ENCODE measurements at places on chromosomes 16 and 17.

- no peak for DNase-seq
Observed at GRCh38 chr16:24984903-24985675, 30.1 kb downstream of the ARHGAP17 start.

DNA sequence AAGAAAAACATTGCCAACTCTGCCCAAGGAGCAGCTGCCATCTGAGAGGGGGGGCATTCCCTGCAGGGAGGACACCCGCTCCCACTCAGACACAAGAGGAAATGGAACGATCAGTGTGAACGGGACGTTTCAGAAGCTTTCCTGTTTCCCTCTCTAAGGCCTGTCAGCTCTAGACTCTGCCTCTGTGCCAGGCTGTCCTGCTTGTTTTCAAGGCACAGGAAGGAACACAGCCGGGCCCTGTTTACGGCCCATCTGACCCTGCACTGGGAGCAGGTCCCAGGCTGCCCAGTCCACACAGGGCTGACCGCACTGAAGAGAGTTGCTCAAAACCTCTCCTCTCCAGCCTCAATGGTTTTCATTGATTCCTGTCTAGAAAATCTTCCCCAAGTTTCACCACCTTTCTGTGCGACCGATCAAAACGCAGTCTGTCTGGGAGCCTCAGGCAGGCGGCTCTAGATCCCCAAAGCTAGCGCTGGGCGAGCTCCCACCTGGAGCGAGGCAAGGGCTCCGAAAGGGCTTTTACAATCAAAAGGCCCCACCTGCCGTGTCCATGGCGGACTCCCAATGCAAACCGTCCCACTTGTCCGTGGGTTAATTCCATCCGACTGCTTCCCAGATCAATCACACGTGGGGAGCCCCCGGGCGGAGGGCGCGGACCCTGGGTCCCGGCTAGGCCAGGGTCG is 1.5 kb downstream of the PIEZO1 start:
- DNase-seq = no peak

DNA sequence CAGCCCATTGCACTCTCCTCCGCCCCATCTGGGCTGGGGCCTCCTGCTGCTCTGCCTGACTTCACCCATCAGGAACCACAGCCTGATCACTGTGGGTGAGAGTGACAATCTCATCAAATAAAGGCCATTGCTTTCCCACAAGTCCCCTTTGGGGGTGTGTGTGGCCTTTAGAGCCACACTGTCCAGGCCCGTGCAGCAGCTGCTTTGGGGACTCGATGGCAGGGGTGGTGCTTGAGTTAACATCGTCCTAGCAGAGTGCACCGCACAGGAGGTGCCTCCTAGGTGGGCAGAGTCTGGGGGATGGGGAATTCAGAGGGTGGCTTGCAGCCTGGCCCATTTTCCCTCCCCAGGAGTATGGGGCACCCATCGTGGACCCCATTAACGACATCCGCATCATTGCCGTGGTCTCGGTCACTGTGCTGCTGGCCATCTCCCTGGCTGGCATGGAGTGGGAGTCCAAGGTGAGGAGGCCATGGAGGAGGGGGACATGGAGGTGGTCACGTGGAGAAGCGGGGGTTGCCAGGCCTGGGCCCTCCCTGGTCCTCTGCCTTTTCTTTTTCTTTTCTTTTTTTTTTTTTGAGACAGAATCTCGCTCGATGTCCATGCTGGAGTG is 5.4 kb downstream of the SLC12A3 start:
- DNase-seq = no peak

DNA sequence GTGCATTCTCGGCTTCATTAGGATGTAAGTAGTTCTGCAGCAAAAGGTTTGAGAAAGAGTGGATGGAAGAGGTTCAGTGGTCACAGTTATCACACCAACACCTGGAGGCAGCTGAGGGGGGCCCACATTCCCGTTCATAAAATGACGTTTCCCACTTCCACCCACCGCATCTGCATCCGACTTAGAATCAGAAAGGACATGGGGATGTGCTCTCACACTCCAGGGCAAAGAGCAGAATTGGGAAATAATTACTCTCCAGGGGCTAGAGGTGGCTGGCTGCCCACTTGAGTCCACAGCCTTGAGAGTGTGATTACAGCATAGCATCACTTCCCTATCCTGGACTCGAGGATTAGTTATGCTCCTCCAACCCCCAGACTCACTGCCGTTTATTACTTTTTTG is 122.0 kb downstream of the CPPED1 start:
- DNase-seq = no peak

GRCh38 chr17:77045441-77046041 is 95.2 kb upstream of the SEC14L1 start:
- DNase-seq = no peak

DNA sequence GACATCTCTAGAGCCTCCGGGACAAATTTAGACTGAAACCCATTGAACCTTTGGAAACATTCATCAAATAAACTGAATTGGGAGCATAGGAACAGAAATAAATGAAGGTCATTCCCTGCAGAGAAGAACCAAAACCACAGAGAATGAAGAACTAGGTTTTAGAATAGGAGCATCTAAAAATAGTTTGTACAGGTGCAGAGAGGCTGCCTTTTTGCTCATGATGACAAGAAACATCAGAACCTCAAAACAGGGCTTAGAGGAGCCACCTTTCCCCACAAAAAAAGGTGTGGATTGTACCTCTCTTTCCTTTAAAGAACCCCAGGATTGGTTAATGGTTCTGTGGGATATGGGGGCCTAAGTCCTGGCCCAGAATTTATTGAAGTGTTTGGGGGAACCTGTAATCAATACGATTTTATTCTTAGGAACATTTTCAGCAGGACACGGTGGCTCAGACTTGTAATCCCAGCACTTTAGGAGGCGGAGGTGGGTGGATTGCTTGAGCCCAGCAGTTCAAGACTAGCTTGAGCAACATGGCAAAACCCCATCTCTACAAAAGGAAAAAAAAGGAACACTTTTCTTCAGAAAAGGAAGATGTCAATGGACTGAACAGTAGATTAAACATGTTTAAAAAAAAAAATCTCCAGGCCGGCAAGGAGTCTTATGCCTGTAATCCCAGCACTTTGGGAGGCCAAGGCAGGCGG is 37.7 kb upstream of the SLC47A1 start:
- DNase-seq = no peak

DNA sequence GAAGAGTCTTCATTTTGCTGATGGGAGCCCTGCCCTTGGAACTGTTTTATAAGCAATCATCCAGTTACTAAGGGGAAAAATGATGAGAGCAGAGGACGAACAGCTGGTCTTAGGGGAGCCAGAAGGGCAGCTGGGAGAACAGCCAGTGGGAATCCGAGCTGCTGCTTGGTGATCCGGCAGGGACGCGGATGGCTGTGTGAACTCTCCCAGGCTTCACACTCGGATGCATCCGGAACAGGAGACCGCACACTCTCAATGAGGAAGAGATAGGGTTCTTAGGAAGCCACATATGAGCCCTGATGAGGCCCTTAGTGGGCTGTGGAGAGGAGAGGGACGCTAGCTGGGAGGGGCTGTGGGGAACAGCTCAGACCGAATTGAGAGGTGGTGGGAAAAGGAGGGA is 5.0 kb upstream of the CACNG5 start:
- no peak for DNase-seq

GRCh38 chr17:48626245-48627117 is at the start of gene HOXB9:
Gene HOXB9 (minus strand): TSS chr17:48626358. CDS start chr17:48626269, 89 bp downstream.
- no peak for DNase-seq

DNA sequence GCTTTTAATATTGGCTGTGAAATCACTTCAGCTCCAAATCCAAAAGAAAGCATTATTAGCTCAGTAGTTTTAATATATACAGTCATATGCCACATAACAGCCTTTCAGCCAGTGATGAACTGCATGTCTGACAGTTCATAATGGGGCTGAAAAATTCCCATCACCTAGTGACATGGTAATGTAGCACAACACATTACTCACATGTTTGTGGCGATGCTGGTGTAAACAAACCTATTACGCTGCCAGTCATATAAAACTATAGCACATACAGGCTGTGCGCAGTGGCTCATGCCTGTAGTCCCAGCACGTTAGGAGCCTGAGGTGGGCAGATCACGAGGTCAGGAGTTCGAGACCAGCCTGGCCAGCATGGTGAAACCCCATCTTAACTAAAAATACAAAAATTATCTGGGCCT is 92.2 kb downstream of the TUBD1 start:
- DNase-seq = no peak

DNA sequence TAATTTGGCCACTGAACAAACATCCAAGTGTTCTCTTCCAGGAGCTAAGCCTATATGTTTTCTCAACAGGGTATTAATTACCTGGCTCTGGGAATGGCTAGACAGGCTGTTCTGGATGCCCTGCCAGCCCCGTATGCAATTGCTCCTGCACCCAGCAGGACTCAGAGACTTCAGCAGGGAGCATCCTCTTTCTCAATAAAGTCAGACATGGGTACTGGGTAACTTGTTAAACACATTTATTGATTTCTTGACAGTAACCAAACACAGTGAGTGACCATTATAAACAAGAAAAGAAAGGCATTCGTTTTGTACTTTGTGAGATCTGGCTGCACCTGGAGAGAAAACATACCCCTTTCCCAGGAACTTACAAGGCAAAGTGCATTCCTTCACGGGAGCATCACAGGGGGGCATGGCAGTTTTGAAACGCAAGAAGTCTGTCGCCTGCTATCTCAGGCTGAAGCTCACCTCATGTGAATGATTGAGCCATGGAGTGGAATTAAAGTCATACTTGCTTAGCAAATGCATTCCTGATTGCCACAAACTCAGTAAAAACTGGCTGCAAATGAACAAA is 369.8 kb downstream of the UTP18 start:
- DNase-seq = no peak

- no peak for DNase-seq
Observed at GRCh38 chr17:43020030-43020621, 2.1 kb downstream of the VAT1 start.

DNA sequence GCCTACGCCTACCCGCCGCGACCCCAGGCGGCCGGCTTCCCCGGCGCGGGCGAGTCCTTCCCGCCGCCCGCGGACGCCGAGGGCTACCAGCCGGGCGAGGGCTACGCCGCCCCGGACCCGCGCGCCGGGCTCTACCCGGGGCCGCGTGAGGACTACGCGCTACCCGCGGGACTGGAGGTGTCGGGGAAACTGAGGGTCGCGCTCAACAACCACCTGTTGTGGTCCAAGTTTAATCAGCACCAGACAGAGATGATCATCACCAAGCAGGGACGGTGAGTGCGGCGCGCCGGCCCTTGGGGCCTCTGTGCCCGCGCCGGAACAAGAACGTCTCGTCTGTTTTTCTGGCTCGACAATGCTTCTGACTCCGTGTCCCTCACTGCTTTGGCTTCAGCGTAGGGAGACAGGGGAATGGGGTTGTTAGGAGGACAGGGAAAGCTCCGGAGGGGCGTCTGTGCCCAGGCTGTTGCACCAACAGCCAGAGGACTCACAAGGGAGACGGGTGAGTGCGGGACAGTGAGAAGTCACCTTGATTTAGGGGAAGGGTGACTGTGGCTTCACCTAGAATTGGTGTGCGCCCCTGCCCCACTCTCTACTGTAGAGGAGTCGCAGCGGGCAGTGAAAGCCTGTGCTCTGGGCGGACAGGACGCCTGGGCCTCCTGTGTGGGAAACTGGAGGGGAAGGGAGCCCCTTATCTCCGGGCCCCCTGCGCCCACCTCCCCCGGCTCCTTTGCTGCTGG is 806 bp downstream of the TBX21 start:
- DNase-seq = no peak

GRCh38 chr16:83954577-83955016 is 1.6 kb downstream of the OSGIN1 start:
- no peak for DNase-seq

DNA sequence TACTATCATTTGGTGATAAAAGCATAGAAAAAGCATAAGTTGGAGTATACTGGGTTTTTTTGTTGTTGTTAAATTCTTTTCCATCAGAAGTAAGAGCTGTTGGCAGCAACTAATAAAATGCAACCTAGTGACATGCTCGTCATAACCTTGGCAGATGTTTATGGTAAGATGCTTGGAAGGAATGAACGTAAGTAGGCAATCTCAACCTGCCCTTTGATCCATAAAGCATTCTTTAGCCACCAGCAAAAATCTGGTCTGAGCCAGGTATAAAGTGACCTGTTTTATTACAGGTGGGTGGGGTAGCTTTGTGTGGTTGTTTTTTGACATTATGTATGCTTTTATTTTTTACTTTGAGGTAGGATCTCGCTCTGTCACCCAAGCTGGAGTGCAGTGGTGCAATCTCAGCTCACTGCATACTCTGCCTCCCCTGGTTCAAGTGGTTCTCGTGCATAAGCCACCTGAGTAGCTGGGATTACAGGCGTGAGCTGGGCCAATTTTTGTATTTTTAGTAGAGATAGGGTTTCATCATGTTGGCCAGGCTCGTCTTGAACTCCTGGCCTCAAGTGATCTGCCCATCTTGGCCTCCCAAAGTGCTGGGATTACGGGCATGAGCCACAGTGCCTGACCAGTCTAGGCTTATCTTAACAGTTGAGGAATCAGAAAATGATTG is 22.0 kb downstream of the WSB1 start:
- DNase-seq = no peak

- no peak for DNase-seq
Observed at GRCh38 chr17:4189280-4189679, 46.3 kb downstream of the CYB5D2 start.

DNA sequence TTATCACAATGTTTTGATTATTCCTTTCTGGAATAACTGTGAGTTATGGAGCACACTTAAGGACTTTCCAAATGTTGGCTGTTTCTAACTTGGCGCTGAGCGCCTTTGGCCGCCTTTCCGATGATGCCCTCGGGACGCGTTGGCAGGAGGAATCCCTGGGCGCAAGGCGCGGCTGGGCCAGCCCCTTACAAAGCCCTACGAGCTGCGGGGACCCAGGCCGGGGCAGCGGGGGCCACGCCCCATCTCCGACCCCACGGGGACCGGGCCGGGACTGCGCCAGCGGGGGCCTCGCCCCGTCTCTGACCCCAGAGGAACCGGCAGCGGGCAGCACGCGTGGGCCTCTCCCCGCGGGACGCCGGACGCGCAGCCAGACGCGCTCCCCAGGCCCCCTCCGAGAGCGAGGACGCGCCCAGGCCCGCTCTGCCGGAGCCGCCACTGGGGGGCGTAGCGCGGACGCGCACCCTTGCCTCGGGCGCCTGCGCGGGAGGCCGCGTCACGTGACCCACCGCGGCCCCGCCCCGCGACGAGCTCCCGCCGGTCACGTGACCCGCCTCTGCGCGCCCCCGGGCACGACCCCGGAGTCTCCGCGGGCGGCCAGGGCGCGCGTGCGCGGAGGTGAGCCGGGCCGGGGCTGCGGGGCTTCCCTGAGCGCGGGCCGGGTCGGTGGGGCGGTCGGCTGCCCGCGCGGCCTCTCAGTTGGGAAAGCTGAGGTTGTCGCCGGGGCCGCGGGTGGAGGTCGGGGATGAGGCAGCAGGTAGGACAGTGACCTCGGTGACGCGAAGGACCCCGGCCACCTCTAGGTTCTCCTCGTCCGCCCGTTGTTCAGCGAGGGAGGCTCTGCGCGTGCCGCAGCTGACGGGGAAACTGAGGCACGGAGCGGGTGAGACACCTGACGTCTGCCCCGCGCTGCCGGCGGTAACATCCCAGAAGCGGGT is at the start of gene GAA:
Gene GAA (plus strand): TSS at position 571 of the 935 bp plus-strand sequence. CDS start 3,006 bp downstream, outside the sequence.
- DNase-seq = peak; percentile 89

GRCh38 chr17:78826836-78827509 is 13.6 kb downstream of the USP36 start:
- DNase-seq = no peak

- DNase-seq = no peak
Observed at GRCh38 chr16:22222006-22222405, 15.9 kb downstream of the EEF2K start.
